Spinal cord (tissue), 10 donors: ENCODE measurements at places on chromosomes 2 and 18. TPM values are rescaled to one million over a fixed set of nuclear protein-coding genes. Genes with fewer than 3 reads are reported as not detected.

GRCh38 chr2:173402405-173402974 is 47.8 kb downstream of the CDCA7 start:
- peak; percentile 72 for DNase-seq

Gene LYG1
- 0.69 TPM for total RNA-seq

Gene PRKAG3
- total RNA-seq: 0.06 TPM

Gene HOXD3
- total RNA-seq: 7.3 TPM

- peak; percentile 56 for DNase-seq
Observed at GRCh38 chr2:181810823-181811695, 80.5 kb upstream of the ITPRID2 start.

- DNase-seq: peak; percentile 22
Observed at GRCh38 chr2:162243294-162243693, at the start of gene FAP. Gene FAP (minus strand): TSS chr2:162243445. CDS start chr2:162243327, 118 bp downstream.

GRCh38 chr2:168915441-168916330 is 14.6 kb downstream of the G6PC2 start:
- DNase-seq: no peak

GRCh38 chr18:74898965-74899364 is 301.3 kb downstream of the ZNF407 start:
- DNase-seq: no peak
